ENCODE measurements at places on chromosomes 2 and 18.

DNA sequence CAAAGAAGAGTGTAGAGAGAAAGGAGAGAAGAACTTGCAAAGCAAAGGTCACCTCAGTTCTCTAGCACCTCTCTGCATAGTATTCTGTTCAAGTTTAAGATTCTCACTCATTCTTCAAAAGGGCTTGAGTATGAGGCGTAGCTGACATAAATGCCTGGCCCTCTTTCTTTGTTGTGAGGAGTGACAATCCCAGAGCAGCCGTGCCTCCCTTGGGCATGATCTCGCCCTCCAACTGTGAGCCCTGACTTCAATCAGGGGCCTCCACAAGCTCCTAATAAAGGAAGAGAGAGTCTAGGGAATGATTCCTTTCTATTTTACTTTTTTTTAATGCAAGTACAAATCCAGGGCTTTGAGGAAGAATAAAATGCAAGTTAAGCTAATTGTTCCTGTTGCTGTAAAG is 402.7 kb downstream of the LRP1B start:
- no peak for DNase-seq

- no peak for DNase-seq
These were observed 163.5 kb upstream of the DNMT3A start for GRCh38 chr2:25505182-25505581.

DNA sequence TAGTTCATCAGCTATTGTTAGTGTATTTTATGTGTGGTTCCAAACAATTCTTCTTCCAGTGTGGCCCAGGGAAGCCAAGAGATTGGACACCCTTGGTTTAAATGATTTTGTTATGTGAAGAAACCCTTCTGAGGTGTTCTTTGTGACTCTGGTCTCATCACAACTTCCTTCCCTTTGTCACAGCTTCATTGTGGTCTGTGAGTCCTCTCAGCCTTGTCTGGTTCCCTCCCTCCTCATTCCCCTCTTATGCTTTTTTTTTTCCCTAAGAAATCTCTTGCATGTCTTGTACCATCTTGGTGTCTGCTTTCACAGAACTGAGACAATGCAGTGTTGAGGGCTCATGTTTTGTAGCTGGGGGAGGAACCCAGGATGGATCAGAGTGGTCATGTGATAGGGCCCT is 118.9 kb downstream of the TMEM182 start:
- DNase-seq = no peak

GRCh38 chr18:44938720-44939665 is 258.3 kb downstream of the SETBP1 start:
- DNase-seq = no peak

Data from activated CD8-positive, alpha-beta memory T cell treated with anti-CD3 and anti-CD28 coated beads, Interleukin-2, amount 50 U/mL, for 48 hours (primary cell).